Transverse colon (tissue), 4 donors: ENCODE measurements at places on chromosomes 7 and 10. TPM values are rescaled to one million over a fixed set of nuclear protein-coding genes. Genes with fewer than 3 reads are reported as not detected.

DNA sequence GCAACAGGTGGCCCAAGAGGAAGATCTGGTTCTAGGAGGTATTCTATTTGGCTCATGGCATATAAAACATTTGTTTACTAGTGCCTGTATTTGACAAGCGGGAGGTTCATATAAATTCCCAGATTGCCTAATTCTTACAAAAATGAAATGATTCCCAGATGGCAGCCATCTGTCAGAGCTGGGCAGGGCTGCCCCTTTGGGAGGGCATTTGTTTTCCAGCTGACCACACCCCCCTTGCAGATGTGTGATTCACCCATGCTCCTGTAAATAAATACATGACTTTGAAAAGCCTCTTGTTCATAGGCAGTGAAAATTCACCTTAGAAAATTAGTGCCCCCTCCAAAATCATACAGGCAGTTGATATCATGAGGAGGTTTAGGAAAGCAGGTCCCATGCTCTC is 8.6 kb downstream of the VWC2 start:
- H3K36me3 ChIP-seq = no peaks in the 10 kb centered on the region
- DNase-seq = no peak
- H3K4me1 ChIP-seq = no peaks in the 10 kb centered on the region
- peaks cover under 1% of the 10 kb centered on the region for H3K27me3 ChIP-seq

- H3K27ac ChIP-seq = no peak overlapping the region
- H3K4me3 ChIP-seq = no peak overlapping the region
- peaks cover 9% of the 10 kb centered on the region for H3K27me3 ChIP-seq
- no peaks in the 10 kb centered on the region for H3K4me1 ChIP-seq
- no peak for DNase-seq
Observed at GRCh38 chr10:2948127-2948854, 119.1 kb upstream of the PFKP start.

GRCh38 chr7:12929476-12930140 is 242.2 kb downstream of the ARL4A start:
- no peaks in the 10 kb centered on the region for H3K4me1 ChIP-seq
- DNase-seq = no peak
- no peaks in the 10 kb centered on the region for H3K27me3 ChIP-seq

- no peaks in the 10 kb centered on the region for H3K27me3 ChIP-seq
- no peak overlapping the region for H3K4me3 ChIP-seq
- H3K36me3 ChIP-seq = no peaks in the 10 kb centered on the region
Observed at GRCh38 chr10:71774916-71775702, 1.8 kb upstream of the VSIR start.

DNA sequence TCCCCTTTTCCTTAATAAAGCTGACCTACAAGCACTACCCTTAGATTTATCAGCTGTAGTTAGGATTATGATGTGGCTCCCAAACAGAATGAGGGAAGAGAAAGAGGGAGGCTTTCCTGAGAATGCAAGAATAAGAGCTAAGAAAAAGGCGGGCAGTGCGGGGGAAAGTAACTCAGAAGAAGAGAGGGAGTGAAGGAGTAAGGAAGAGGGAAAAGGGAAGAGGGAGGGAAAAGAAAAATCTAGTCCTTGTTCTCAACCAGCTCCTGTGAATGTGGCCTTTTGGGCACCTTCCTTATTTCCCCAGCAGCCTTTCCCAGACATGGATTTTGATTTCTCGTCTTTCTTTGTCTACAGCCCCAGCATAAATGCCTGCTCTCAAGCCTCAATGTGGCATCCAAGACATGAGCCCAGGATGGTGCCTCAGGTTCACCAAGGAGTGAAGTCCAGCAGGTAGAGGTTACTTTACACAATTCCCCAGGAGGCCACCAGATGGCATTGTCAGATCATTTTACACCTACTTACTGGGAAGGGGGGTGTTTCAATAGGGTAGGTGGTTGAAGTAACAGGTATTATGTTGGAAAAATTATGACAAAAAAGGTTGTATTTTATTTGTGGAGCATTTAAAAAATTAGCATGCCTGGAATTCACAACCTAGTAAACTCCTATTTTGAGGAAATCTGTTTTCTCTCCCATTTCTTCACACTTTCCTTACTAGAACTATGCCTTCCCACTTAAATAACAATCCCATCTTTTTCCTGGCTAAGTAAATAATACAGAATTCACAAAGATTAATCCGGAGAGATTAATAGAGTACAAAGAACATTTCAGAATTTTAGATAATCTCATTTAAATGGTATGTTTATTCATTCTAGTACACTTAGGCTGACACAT is 106.5 kb downstream of the HTR7 start:
- H3K27me3 ChIP-seq = peaks cover 4% of the 10 kb centered on the region
- DNase-seq = peak; percentile 27
- no peak overlapping the region for H3K4me3 ChIP-seq

GRCh38 chr7:158142657-158143056 is 445.0 kb downstream of the PTPRN2 start:
- H3K27ac ChIP-seq = no peak overlapping the region
- no peaks in the 10 kb centered on the region for H3K36me3 ChIP-seq
- no peak overlapping the region for H3K4me3 ChIP-seq
- H3K4me1 ChIP-seq = no peaks in the 10 kb centered on the region
- no peak for DNase-seq

GRCh38 chr7:32318300-32319011 is 171.7 kb downstream of the LSM5 start:
- H3K4me1 ChIP-seq = no peaks in the 10 kb centered on the region
- no peaks in the 10 kb centered on the region for H3K36me3 ChIP-seq
- no peak overlapping the region for H3K27ac ChIP-seq
- H3K27me3 ChIP-seq = peaks cover 26% of the 10 kb centered on the region
- no peak for DNase-seq
- H3K4me3 ChIP-seq = peak overlapping the region; percentile 23

- peaks cover 34% of the 10 kb centered on the region for H3K27me3 ChIP-seq
- no peaks in the 10 kb centered on the region for H3K36me3 ChIP-seq
- no peaks in the 10 kb centered on the region for H3K4me1 ChIP-seq
- no peak for DNase-seq
- H3K4me3 ChIP-seq = no peak overlapping the region
Observed at GRCh38 chr10:49689882-49690510, 10.5 kb downstream of the C10orf53 start.

DNA sequence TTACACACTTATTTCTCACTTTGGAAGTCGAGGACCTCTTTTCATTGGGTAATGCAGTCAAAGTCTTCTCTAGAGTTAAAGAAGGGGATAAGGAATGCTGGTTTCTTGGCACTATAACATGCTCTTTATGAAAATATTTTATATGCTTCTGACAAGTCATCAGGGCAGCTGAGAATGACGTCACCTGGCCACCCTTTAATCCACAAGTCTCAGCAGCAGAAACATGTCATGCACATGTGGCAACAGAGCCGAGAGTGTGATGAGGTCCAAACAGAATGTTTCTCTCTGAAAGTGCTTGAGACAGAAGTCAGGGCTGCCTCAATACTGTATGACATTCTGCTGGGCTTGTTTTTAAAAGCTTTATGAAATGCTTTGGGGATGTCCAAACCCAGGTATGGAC is 63.5 kb upstream of the C10orf90 start:
- no peak for DNase-seq
- no peak overlapping the region for H3K4me3 ChIP-seq
- H3K27ac ChIP-seq = no peak overlapping the region
- H3K36me3 ChIP-seq = no peaks in the 10 kb centered on the region

DNA sequence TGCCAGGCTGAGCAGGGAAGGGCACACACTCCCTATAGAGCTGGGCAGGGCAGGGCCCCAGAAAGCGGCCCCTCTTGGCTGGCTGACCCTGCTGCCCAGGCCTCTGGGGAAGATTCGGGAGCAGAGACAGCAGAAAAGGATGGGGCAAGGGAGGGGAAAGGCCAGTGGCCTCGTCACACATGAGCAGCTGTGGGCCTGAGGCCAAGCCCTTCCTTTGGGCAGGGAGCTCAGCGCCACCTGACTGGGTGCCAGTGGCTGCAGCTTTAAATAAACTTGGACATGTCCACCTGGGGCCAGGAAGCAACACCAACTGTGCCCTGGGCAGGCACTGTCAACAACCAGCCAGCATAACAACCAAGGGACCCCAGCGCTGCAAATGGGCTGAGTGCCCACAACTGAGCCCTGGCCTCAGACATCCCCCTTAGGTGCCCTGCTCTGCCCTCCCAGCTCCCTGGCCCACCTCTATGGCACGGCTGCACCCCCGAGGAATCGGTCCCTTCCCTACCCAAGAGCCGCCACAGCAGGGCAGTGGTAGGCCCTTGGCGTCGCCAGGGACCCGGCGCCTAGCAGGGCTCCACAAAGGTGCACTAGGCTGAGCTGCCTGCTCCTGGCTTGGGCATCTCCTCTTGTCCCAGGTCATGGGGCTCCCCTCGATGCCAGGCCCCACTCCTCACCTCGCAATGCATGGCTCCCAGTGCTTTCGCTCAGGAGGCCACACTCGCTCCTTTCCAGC is 2.6 kb downstream of the CAMK2B start:
- no peaks in the 10 kb centered on the region for H3K4me1 ChIP-seq
- peaks cover 51% of the 10 kb centered on the region for H3K27me3 ChIP-seq
- H3K27ac ChIP-seq = no peak overlapping the region
- DNase-seq = no peak
- H3K4me3 ChIP-seq = no peak overlapping the region

DNA sequence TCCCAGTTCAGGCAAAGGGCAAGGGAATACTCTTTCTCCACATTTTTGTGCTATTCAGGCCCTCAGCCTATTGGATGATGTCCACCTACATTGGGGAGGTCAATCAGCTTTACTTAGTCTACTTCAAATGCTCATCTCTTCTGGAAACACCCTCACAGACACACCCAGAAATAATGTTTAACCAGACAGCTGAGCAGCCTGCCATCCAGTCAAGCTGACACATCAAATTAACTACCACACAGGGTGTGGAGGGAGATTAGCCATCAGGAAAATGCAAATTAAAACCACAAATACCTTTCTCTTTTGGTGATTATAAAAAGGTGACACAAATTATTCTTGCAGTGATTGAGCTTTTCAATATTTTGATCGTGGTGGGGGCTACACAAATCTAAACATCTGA is 74.7 kb upstream of the FZD8 start:
- no peaks in the 10 kb centered on the region for H3K27me3 ChIP-seq
- no peaks in the 10 kb centered on the region for H3K36me3 ChIP-seq
- H3K27ac ChIP-seq = no peak overlapping the region
- no peak for DNase-seq
- H3K4me3 ChIP-seq = no peak overlapping the region
- no peaks in the 10 kb centered on the region for H3K4me1 ChIP-seq

DNA sequence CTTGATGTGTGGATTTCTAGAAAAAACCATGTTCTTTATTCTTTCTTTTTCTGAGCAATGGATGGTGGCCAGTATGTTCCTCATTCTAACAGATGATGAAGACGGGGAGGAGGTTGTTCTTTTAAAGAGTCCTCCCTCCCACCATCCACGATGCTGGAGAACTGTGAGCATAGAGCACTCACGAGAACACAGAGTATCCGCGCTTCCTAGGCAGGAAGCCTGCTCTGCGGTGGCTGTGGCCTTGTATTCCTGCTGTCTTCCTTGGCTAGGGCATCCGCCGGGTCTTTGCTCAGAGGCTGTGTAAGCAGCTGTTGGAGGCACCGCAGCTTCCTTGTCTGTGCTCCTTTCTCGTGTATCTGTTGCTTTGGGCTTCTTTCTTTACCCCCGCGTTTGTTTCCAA is 214.2 kb downstream of the CCDC3 start:
- no peak for DNase-seq
- H3K4me3 ChIP-seq = no peak overlapping the region
- no peaks in the 10 kb centered on the region for H3K4me1 ChIP-seq

DNA sequence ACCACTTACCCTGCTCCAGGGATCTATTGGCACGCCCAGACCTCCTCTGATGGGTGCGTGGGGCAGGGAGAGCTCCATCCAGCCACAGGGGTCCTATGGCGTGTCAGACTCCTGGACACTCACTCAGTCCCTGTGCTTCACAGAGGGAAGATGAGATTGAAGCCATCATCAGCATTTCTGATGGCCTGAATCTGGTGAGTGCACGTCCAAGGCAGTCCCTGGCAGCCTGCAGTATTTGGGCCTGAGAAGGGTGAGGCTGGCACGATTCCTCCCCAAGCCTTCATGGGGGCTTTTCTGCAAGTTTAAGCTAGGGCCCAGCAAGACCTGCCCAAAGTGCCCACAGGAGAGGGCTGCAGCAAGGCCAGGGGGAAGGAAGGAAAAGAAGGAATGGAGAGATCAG is 3.3 kb downstream of the CDHR1 start:
- H3K4me1 ChIP-seq = peaks cover 62% of the 10 kb centered on the region
- H3K4me3 ChIP-seq = no peak overlapping the region
- H3K27ac ChIP-seq = peak overlapping the region; percentile 88
- DNase-seq = peak; percentile 7

- H3K4me3 ChIP-seq = no peak overlapping the region
- peaks cover 17% of the 10 kb centered on the region for H3K27me3 ChIP-seq
- DNase-seq = no peak
- no peak overlapping the region for H3K27ac ChIP-seq
- no peaks in the 10 kb centered on the region for H3K4me1 ChIP-seq
Observed at GRCh38 chr7:44311561-44312495, 13.6 kb downstream of the CAMK2B start.

GRCh38 chr10:35552650-35553342 is 52.3 kb upstream of the GJD4 start:
- H3K4me3 ChIP-seq = no peak overlapping the region
- no peaks in the 10 kb centered on the region for H3K36me3 ChIP-seq
- no peaks in the 10 kb centered on the region for H3K27me3 ChIP-seq
- no peak overlapping the region for H3K27ac ChIP-seq
- no peaks in the 10 kb centered on the region for H3K4me1 ChIP-seq

DNA sequence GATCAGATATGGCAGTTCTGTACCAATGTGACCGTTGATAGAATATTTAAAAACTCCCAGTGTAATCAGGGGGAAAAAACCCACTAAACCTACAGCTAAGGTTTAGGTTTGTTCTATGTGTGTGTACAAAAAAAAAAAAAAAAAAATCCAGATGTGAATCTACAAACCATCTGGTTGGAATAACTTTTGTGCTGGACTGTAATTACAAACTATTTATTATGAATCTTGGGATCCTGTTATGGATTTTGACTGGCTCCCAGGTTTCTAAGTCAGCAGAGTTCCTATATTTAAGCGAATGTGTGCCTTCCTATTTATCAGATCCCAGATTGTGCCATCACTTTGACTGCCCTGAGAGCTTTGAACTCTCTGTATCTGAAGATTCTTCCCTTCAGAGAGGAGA is 29.1 kb downstream of the BMPER start:
- H3K27me3 ChIP-seq = no peaks in the 10 kb centered on the region
- H3K27ac ChIP-seq = no peak overlapping the region
- no peak overlapping the region for H3K4me3 ChIP-seq
- DNase-seq = no peak
- H3K4me1 ChIP-seq = no peaks in the 10 kb centered on the region

Gene GRID1
- 1.6 TPM for total RNA-seq

Gene PRKAR2B
- 22.8 TPM for total RNA-seq

Gene CYP2C9
- total RNA-seq = 15.2 TPM

Gene VSTM2A
- 7.2 TPM for total RNA-seq

Gene PLXNA4
- 1.1 TPM for total RNA-seq

Gene NOD1
- 18.3 TPM for total RNA-seq
